ENCODE measurements at places on chromosomes 1 and 21.

GRCh38 chr1:5754817-5755551 is 237.2 kb downstream of the NPHP4 start:
- no peak for DNase-seq

DNA sequence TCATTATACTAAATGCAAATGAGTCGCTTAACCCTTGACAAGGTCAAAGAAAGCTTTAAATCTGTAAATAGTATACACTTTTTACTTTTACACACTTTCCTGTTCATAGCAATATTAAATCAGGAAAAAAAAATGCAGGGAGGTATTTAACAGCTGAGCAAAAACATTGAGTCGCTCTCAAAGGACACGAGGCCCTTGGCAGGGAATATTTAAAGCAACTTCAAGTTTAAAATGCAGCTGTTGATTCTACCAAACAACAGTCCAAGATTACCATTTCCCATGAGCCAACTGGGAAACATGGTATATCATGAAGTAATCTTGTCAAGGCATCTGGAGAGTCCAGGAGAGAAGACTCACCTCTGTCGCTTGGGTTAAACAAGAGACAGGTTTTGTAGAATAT is 62.7 kb downstream of the CAPN2 start:
- no peak for DNase-seq

- DNase-seq: no peak
Measured at GRCh38 chr1:98389809-98390208, 271.7 kb upstream of the SNX7 start.

DNA sequence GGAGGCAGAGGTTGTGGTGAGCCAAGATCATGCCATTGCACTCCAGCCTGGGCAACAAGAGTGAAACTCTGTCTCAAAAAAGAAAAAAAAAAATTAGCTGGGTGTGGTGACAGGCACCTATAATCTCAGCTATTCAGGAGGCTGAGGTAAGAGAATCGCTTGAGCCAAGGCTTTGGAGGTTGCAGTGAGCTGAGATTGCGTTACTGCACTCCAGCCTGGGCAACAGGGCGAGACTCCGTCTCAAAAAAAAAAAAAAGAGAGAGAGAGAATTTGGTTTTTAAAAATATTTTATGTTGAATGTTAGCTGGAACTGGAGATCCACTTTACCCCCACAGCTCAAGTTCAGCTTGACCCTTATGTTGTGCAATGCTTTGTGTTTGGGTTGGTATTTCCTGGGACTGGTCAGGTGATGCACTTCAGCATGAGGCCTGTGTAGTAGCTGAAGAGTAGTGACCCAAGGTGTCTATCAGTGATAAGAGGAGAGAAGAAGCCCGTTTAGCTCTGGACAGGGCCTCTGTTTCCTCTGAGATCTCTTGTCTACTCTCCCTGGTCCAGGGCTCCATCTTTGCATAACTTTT is 36.8 kb upstream of the MACF1 start:
- DNase-seq: no peak

DNA sequence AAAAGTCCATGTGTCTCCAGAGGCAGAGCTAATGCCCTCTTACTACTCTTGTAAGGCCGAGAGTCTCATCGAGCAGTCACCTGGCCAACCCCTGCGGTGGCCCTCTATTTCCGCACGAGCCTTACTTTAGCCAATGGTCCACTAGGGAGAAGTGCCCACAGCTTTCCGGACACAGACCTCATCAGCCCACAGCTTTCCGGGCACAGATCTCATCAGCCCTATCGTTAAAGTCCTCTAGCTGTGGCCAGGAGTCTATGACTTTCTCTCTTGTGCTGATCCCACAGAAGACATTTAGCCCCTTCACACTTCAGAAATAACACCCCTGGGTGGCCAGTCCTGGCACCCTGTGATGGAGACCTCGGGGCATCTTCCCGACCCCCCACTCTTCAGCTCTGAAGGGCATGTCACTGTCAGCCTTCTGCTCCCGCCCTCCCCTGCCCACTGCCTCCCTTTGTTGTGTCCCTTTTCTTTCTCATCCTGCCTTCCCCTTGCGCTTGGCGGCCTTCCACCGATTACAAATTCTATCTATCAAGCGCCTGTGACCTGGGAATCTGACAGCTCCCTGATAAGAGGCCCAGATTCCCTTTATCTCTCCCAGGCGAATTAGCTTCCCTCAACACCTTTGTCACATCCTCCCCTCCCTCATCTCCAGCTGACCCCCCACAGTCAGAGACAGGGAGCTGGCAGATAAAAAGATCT is 161.0 kb downstream of the PLXNA2 start:
- DNase-seq: no peak

DNA sequence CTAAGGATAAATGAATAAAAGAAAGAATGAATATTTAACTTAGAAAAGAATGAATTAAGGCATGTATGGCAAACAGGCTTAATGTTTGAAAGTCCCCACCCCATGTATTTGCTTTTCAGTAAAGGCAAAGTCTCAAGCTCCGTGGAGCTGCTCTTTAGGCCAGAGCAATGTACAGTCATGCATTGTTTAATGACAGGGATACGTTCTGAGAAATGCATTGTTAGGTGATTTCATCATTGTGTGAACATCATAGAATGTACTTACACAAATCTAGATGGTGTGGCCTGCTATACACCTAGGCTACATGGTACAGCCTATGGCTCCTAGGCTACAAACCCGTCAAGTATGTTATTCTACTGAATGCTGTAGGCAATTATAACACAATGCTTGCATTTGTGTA is 51.6 kb upstream of the SPATA6 start:
- no peak for DNase-seq

DNA sequence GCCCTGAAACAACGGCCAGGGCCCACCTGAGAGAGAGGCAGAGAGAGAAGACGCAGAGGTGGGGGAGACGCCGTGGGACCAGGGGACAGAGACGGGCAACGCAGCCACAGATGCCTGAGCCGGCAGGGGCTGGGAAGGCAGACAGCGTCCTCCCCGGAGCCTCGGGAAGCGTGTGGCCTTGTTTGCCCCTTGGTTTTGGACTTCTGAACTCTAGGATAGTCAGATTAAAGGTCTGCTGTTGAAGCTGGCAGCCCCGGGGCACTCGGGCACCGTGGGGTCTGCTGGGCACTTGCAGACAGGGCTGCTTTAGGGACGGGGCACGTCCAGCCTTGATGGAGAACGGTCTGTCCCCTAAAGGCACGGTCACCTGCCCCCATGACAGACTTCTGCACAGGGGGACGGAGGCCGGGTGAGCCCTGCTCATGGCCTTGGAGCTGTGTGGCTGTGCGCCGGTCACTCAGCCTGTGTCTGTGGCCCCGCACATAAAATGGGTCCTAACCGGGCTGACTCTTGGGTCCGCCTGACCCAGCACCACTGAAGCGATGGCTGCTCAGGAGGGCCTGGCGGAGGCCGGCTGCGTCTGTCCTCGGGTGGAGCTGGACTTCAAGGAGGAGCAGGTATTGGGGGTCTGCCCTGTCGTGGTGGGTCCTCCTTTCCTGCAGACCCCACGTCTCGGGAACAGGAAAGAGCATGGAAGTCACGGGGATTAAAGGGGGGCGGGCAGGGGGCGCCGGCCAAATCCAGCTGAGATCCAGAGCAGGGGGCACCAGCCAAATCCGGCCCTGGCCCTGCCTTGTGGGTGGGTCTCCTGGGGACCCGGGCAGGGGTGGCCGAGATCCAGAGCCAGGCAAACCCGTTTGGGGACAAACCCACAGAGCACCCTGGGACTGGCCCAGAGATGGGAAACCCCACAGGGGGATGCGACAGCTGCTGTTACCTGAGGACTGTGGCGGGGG is 9.6 kb upstream of the RNF223 start:
- no peak for DNase-seq

GRCh38 chr1:23449958-23450357 is 25.4 kb upstream of the TCEA3 start:
- no peak for DNase-seq

GRCh38 chr1:90671741-90672140 is 45.4 kb downstream of the BARHL2 start:
- DNase-seq: no peak

DNA sequence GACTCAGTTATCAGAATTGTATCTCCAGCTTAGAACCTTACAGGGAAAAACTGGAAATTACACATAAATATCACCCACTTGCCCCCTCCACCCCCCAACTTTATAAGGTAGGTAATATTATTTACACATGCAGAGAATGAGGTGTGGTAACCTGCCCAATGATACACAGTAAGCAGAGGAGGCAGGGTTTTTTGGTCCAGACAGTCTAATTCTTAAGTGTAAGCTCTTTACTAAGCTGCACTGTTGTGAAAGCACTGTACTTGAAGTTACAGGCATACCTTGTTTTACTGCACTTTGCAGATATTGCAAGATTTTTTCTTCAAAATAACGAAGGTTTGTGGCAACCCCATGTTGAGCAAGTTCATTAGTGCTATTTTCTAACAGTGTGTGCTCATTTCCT is 24.8 kb upstream of the MYOCOS start:
- DNase-seq: no peak

- DNase-seq: no peak
Measured at GRCh38 chr1:116743535-116743934, 10.7 kb upstream of the CD2 start.

GRCh38 chr1:8462371-8462892 is 144.5 kb downstream of the SLC45A1 start:
- no peak for DNase-seq

DNA sequence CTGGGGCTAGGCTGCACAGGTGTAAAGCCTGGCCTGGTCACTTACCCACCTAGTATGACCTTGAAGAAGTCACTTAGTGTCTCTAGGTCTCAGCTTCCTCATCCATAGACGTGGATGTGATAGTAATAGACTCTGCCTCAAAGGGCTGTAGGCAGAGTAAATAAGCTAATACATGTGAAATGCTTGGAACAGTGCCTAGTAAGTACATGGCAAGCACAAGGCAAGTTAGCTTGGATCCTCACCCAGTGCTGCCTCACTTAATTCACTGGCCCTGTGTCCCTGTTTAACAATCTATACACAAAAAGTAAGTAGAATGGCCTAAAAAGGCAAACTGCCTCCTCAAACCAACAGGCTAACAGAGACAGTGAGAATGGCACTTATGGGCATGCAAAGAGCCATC is 167.8 kb downstream of the PIGK start:
- DNase-seq: no peak

GRCh38 chr1:147080006-147080661 is 92.1 kb downstream of the PRKAB2 start:
- no peak for DNase-seq

GRCh38 chr1:18807334-18808063 is 52.0 kb downstream of the TAS1R2 start:
- no peak for DNase-seq

Measured in activated naive CD4-positive, alpha-beta T cell (primary cell).